T-helper 9 cell (primary cell): ENCODE measurements at places on chromosomes 11 and 22.

GRCh38 chr11:124898263-124898680 is 607 bp upstream of the ROBO4 start:
- DNase-seq, result no peak

GRCh38 chr11:132064987-132065620 is 694.7 kb downstream of the NTM start:
- DNase-seq, result no peak

GRCh38 chr22:49657974-49658590 is 169.6 kb downstream of the BRD1 start:
- DNase-seq, result no peak

DNA sequence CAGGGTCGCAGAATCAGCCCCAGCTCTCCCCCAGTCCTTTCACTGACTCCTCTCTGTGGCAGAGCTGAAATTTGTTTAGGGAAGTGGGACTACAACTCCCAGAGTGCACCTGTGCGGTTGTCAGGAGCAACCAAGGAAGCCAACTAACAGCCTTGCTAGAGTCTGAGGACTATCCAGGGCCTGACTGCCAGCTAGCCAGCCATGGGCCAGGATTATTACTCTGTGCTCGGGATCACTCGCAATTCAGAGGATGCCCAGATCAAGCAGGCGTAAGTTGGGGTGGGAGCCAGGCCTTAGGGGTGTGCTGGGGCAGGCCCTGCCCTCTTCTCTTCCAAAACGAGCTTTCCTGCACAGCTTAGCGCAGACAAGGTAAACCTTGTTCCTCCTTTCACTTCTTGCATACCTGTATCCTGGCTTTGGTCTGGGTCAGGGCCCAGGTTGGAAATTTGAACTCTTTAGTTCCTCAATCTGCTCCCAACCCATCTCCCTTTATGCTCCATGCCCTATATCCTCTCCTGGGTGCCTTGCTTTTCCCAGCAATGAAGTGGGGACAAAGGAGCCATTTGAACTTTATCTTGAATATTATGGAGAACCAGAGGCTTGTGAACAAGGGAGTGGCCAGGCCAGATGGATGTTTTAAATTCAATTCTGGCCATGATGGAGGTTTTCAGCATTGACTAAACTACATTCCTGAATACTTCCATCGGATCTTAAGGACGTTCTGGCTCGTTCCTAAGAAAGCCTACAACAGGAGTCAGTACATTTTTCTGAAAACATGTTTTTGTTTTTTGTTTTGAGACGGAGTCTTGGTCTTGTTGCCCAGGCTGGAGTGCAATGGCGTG is at the start of gene DNAJB13:
TSS of gene DNAJB13 (plus strand) at position 158 of the 842 bp plus-strand sequence. CDS start at position 202, 44 bp downstream.
- no peak for DNase-seq

DNA sequence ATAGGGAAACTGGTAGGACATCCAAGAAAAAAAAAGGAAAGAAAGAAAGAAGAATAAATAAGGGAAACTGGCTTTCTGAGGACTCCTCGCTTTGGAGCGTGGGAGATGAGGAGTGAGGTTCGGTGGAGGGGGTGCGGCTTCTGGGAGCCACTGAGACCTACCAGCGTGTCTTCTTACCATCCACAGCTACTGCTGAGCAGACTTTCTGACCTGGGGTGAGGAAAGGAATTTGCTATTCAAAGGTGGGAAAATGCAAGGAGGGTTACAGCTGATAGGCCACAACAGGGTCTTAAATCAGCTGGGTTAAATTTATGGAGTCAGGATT is 488 bp upstream of the SELENOM start:
- no peak for DNase-seq

GRCh38 chr22:17897426-17897825 is 123.2 kb upstream of the BID start:
- no peak for DNase-seq

DNA sequence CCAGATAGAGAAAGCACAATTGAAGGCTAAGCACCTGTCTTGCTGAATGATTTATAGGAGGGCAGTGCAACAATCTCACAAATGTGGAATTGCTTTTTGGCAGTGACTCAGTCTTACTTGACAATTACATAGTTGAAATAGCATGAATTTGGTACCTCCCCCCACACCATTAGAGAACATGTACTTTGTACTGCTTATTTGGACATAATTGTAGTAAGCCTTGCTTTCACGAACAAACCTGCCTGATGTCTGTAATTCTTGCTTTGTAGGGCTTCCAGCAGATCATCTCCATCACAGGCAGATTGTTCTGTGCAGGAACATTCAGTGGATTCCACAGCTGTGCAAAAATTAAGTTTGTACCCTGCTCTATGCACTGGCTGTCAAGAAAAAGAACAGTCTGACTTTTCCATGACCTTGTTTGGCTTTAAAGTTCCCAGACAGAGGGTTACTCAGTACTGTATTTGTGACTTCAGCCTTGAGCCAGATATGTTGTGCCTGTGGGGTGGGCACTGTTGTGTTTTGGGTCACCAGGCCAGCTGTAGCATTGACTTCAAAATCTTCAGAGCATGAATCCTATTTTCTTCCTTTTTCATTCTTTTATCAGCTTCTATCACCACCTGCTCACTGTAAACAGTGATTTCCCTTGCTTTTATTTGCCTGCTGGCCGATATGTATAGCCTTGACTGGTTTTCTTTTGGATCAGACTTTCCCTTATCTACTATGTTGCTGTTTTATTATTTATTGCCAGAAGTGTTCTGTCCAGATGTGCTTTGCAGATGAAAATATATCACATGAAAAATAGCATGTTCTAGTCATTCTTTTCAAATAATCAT is 941.0 kb upstream of the CHORDC1 start:
- DNase-seq, result no peak

DNA sequence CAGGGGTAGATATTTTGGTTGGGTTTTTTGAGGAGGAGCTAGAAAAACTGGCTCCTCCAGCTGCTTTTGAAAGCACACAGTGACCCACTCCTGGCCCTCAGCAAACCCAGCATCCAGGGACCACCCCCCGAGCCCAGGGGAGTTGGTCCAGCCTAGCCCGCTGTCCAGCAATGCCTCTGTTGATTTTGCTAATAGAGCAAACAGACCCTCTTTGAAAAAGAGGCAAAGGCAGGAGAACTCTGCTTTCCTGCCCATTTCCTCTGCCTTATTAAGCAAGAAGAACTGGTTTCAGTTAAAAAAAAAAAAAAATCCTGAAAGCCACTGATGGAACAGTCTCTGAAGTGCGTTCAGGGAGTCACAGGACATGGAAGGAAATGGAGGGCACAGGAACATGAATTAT is 25.3 kb downstream of the ABTB2 start:
- DNase-seq, result no peak

- no peak for DNase-seq
Observed at GRCh38 chr11:119480380-119481020, 57.5 kb upstream of the THY1 start.

GRCh38 chr22:37419969-37420685 is 7.2 kb downstream of the ELFN2 start:
- DNase-seq, result no peak

DNA sequence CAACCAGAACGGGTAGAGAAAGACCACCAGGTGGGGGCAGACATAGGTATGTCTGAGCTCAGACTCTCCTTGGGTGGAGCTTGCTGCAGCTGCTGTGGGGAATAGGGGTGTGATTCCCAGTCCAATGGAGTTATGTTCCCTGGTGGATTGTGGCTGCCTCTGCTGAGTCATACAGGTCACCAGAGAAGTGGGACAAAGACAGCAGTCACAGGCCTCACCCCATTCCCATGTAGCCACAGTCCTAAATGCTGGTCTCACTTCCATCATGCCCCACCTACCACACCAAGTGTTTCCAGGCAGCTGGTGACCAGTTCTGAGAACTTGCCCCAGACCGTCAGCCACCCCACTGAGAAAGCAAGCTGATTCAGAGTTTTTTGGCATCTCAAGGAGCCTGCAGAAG is 17.5 kb downstream of the OR52E5 start:
- DNase-seq, result no peak

DNA sequence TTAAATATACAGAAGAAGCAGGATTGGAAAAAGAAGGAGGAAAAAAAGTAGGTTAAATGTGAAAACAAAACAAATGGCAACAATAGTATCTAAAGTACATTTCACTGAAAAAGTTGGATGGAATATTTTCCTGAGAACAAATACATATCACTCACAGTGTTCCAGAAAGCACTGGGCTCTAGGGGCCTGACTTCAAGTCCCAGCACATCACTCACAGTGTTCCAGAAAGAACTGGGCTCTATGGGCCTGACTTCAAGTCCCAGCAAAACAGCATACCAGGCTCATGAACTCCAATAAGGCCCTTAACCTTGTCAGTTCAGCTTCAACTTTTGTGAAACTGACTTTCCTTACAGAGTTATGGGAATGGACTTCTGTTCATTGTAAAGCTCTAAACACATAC is 46.0 kb upstream of the CCDC34 start:
- no peak for DNase-seq

DNA sequence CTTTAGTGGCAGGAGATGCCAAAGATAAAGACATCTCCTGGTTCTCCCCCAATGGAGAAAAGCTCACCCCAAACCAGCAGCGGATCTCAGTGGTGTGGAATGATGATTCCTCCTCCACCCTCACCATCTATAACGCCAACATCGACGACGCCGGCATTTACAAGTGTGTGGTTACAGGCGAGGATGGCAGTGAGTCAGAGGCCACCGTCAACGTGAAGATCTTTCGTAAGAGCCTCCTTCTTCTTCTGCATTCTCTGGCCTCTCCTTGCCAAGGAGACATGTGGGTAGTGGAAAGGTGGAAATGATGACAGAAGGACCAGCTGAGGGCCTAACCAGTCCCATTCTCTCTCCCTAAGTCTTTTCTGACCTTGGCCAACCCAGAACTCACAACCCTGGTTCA is 110.1 kb upstream of the TTC12 start:
- no peak for DNase-seq

- no peak for DNase-seq
Observed at GRCh38 chr11:131899950-131900580, 529.6 kb downstream of the NTM start.

DNA sequence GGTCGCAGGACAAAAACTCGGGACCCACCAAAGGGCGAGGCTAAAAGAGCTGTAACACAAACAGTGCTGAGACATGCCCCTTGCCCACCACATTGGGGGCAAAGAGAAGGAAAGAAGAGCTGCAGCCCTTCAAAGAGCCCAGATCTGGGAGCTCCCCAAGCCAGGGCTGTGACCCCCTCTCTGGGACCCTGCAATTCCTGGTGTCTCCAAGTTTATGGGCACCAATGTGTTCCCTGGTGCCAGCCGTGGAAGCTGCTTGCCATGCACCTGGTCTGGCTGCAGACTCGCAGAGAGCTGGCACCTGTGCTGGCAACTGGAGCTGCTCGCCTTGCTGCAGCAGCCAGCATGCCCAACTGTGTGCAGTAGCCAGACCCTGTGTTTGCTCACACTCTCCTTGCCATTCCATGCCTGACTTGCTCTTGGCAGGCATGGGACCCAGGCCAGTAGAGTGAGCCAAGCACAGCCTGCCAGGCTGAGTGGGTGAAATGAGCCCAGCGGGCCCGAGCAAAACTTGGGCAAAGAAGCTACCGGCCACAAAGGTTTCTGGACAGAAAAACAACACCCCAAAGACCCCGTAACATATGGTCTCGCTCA is 16.0 kb downstream of the RRP8 start:
- DNase-seq, result no peak

GRCh38 chr22:45526768-45527360 is 24.2 kb downstream of the FBLN1 start:
- no peak for DNase-seq

DNA sequence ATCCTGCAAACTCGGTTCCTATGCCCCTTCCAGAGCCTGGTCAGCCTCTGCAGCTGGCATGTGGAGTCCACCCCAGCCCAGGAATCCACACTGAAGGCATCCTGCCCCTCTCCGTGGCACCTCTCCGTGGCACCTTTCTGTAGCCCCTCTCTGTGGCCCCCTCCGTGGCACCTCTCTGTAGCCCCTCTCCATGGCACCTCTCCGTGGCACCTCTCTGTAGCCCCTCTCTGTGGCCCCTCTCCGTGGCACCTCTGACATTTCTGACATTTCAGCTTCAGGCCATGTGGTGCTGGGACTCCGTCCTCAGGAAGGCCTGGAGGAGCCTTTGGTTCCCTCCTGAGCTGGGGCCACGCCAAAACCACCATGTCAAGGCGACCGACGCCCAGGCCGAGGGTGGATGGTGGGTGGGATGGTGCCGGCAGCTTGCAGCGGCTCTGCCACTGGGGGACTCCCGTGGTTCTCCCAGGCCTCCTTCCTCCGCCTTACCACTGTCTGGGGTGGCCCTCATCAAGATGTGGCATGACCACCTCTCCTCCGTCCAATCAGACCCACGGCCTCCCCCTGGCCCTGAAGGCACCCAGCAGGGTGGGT is 1518.5 kb downstream of the BRD1 start:
- no peak for DNase-seq

DNA sequence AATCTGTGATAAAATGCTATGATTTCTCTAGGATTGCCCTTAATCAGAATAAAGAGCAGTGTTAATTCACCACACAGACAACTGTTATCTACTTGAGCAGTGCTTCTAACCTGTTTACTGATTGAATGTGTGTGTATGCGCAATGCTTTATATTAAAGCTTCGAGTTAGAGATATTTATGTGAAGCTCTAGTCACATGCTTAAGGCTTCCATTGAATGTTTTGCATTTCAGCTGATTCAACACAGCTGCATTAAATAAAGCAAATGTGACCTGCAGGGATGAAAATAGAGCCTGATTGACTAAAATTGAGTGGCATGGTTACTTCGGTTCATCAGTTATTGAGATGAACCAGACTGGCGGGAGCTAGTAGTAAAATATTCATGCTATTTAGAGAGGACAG is 395.3 kb downstream of the JRKL start:
- DNase-seq, result no peak

GRCh38 chr11:119195680-119196079 is 10.4 kb downstream of the NHERF4 start:
- DNase-seq, result no peak

- no peak for DNase-seq
Observed at GRCh38 chr22:50601669-50602337, 1.2 kb downstream of the MAPK8IP2 start.

- no peak for DNase-seq
Observed at GRCh38 chr11:133515107-133515506, 17.2 kb downstream of the OPCML start.

DNA sequence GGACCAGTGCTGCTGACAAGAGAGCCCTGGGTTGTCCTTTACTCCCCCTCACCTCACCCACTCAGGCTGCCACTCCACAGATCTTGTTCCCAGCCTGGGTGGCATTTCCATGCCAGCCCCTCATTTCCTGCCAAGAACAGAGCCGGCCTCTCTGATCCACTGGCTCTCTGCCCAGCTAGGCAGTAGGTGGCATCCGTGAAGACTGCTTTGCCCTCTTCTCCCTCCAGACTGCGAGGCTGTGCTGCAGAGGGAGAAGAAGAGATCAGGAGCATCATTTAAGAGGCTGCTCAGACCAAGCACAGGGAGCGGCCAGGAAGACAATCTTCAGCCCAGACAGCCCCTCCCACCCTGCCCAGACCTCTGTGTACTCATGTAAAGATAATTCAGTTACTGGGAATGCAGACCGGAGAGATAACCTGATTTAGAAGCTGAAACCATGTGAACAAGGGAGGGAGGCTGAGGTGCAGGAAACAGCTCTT is 126.9 kb upstream of the NCAM1 start:
- DNase-seq, result no peak
